ENCODE measurements at places on chromosomes 16 and 17.

DNA sequence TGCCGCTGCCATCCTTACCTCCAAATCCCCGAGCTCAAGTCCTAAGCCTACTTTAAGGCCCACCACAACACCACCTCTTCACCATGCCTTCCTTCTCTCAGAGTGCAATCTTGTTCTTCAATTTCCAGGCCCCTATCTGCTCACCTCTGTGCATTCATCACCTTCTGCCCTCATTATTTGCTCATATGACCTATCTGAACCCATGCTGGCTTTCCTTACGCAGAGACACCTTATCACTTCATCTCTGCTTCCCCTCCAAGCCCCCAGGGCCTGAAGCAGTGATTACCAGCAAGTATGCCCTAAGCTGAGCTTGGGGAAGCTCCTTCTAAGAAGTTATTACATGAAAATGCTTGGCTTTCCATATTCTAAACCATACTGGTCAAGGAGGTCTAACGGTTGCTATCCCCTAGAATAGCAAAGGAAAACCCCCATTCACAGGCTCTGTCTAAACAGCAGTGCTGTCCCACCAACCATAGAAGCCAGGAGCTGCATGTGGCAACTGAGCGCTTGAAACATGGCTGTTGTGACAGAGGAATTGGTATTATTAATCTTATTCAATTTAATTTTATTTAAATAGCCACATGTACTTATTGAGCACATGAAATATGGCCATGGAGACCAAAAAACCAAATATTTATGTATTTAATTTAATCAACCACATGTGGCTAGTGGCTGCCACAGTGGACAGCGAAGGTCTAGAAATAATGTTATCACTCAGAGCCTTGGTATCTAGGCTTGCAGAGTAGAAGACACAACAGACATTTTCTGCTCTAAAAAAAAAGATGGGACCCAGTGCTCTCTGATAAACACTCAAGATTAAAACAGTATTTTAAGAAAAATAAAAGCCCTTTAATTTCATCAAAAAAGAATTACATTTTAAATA is 13.9 kb downstream of the USP7 start:
- no peak for DNase-seq

DNA sequence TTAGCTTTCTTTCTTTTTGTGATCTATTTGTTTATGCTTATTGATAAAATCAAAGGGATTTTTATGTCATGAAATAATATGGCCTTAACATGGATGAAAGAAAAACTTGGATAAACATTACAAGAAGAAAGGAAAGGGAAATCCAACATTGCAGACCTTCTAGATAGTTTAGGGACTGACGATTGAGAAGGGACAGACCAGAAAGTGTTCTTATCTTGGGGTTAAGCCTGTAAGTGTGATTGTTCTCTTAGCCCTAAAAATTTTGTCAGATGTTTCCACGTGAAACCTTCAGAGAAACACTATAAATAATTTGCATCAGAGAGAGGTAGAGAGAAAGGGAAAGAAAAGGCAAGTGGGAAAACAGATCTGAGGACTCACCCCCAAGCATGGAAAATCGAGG is 157.2 kb upstream of the AXIN2 start:
- DNase-seq, result no peak

GRCh38 chr16:83586036-83586435 is 221.7 kb upstream of the HSBP1 start:
- DNase-seq, result no peak

- no peak for DNase-seq
Observed at GRCh38 chr17:60348616-60349015, 43.3 kb downstream of the USP32 start.

DNA sequence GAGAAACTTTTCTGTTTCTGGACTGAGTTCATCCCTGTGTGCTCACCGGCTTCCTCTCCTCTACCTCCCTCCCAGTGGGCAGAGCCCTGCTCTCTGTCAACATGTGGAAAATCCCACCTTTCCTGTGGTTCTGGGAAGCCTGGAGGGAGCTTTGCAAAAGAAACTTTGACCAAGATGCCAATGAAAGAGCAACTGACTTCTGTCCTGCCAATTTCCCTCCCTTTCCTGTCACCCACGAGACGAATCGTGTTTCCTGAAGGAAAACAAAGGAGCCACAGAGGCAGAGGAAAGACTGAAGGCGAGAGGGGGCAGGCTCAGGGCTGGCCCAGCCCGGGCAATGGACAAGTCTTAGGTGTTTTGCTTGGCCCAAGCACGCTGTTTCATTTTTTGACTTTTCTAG is 82.8 kb downstream of the PLCG2 start:
- DNase-seq, result no peak
